ENCODE measurements at places on chromosomes 11 and 22.

- DNase-seq = no peak
These were observed 62.7 kb upstream of the LINC01488 start for GRCh38 chr11:69418576-69419296.

DNA sequence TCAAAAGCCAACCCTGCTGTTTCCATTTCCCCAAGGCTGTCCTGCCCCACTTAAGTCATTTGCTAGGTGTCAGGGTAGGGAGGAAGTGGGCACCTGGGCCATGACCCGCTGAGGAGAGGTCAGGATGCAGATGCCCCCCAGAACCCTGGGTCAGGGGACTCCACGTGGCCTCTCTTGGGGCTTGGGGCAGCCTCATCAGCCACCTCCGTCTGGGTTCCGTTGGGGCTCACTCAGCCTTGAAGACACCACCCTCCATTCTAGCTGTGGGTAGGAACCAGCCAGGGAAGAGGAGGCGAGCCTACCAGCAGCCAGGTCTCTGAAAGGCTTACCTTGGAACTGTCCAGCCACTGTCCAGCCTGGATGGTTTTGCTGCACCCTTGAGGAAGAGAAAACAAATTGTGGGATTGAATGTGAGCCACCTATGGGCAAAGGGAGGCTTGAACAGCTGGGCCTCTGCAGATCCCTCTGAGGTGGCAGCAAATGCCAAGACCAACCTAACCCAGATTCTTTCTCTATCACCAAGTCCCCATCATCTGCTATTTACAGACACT, 2.5 kb downstream of the APOL4 start:
- DNase-seq = no peak

DNA sequence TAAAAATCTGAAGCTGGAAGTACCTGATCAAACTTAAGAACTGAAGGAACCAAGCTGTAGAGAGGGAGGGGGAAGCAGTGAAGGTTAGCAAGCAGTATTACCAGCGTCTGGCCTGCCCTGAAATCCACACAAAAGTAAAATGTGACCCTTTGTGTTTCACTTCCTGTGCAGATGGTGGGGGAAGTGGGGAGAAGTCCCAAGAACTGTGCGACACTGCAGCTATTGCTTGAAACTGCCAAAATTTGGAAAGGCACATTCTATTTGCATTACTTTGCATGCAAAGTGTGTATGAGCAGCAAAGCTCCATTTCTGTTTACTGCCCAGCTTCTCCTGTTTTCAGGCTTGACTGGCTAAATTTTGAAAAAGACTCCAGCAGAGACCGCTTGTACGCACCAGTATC, 72.1 kb upstream of the BMAL1 start:
- DNase-seq = no peak

GRCh38 chr11:46119352-46120216, 1.7 kb downstream of the PHF21A start:
- DNase-seq = peak; percentile 65

DNA sequence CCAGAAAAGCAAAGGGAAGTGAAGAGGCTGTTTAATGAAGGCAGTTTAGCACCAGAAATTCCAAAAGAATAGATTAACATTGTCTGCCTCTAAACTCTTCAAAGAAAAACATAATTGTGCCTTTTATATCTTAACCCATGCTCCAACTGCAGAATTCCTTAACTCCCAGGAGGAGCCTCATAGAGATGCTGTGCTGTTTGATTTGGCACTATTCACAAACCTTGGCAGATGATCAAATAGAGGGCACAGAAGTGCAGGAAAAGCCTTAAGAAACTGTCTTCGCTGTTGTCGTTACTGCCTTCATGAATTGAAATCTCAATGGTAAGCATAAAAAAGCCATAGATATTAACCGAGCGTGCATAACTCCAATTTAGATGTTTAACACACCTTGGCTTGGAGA, 124.1 kb upstream of the MPPED2 start:
- no peak for DNase-seq

GRCh38 chr22:19994851-19995610, 21.6 kb downstream of the ARVCF start:
- DNase-seq = no peak

DNA sequence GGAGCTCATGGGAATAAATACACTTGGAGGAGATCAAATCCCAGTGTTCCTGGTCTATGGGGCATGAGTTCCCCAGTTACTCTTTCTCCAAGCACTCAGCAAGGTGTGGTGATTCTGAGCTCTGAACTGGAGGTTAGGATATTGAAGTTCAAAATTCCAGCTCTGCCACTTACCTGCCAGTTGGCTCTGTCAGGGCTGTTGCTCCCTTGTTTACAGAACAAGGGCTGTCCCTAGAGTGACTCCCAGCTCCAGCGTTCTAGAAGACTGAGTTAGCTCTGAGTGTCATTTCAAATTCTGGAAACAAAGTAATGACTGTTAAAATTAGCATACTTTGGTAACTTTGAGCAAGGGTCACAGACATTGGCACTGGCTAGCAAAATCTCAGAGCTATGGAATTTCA, 69.7 kb upstream of the ZBED5 start:
- no peak for DNase-seq

- DNase-seq = no peak
These were observed 29.2 kb upstream of the SCN3B start for GRCh38 chr11:123683428-123684170.

GRCh38 chr11:73404048-73404447, 27.8 kb downstream of the RELT start:
- no peak for DNase-seq

- DNase-seq = no peak
These were observed 135.4 kb downstream of the OSBP2 start for GRCh38 chr22:30829901-30830550.

- DNase-seq = no peak
These were observed 30.4 kb downstream of the SLC22A12 start for GRCh38 chr11:64621283-64622019.

DNA sequence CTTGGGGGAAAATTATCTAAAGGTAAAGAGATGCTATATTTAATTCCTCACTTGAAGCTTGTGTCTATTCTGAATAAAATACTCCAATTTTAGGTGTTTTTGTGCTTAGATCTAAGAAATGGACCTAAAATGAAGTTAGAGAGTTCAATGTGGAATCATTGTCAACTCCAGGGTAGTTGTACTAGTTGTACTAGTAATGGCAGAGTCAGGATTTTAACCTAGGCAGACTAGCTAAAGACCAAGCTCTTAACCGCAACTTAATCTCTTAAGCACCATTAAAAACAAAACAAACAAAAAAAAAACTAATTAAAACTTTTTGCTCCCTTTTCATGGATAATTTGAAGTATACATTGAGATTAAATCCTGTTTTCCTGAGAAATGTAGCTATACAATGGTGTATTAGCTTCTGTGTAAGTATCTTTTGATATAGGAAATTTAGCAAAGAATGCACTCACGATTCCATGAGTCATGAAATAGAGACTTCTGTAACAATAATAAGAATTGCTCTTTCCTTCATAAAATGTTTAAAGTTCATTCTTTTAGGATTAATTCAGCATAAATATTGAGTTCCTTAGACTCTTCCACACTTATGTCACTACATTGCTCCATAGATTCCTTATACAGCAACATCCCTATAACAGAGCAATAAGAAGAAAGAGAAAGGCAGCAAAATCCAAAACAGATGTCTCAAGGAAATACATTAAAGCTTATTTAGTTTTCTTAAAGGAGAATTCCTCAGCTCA, 26.5 kb upstream of the SOX6 start:
- DNase-seq = no peak

GRCh38 chr11:116862951-116863350, 25.5 kb upstream of the APOA1 start:
- no peak for DNase-seq

- DNase-seq = no peak
These were observed 3.6 kb downstream of the TRABD start for GRCh38 chr22:50189184-50189848.

- no peak for DNase-seq
These were observed 37.1 kb upstream of the NNMT start for GRCh38 chr11:114259124-114259526.

- no peak for DNase-seq
These were observed 19.1 kb upstream of the SCARF2 start for GRCh38 chr22:20456722-20457076.

DNA sequence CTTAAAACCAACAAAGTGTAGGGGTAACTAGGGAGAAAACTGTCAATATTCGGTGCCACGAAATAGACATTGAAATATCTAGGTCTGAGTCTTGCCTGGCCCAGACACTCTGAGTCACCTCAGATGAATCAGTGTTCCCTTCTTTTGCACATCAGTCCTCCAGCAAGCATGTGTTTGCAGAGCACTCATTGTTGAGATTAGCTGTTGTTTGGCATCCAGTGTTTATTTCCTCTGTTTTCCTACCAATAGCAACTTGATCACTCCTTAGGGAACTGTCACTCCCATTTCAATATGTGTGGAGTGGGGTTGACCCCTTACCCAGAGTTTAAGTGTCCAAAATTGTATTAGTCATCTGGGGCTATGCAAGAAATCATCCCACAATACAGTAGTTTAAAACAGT, 4.7 kb upstream of the ASCC2 start:
- DNase-seq = no peak

GRCh38 chr11:47272706-47273105, 2.8 kb downstream of the MADD start:
- DNase-seq = no peak

GRCh38 chr11:82174610-82175009, 559.1 kb downstream of the FAM181B start:
- DNase-seq = no peak

- no peak for DNase-seq
These were observed 8.5 kb upstream of the TMPRSS4 start for GRCh38 chr11:118068206-118068944.

- DNase-seq = no peak
These were observed 14.5 kb downstream of the HSPA8 start for GRCh38 chr11:123047266-123047946.

- no peak for DNase-seq
These were observed 35.4 kb upstream of the INCENP start for GRCh38 chr11:62088331-62088933.

GRCh38 chr22:24952837-24953383, 394 bp downstream of the KIAA1671 start:
- DNase-seq = no peak

GRCh38 chr11:2569321-2569721, 124.5 kb downstream of the KCNQ1 start:
- no peak for DNase-seq

- no peak for DNase-seq
These were observed 67.2 kb upstream of the MTMR2 start for GRCh38 chr11:95991101-95991500.

DNA sequence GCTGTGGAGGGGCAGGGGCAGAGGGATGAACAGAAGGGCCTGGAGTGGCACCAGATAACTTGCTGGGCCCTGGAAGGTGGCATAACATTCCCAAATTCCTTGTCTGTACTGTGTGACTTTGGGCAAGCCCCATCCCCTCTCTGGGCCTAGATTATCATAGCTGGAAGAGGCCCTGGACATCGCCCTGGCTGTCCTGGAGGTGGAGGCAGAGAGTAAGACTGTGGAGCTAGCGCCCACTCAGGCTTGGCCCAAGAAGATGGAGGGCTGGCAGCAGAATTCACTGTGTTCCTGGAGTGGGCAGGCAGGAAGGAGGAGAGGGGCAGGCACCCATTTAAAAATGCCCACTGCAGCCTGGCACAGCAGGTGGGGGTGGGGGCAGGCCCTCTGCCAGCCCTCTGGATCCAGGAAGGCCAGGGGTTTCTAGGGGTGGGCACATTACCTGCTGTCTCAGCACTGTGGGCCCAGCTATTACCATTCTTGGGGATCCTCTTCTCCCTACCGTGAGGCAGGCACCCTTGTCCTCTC, 22.6 kb downstream of the ARHGEF17 start:
- DNase-seq = no peak

DNA sequence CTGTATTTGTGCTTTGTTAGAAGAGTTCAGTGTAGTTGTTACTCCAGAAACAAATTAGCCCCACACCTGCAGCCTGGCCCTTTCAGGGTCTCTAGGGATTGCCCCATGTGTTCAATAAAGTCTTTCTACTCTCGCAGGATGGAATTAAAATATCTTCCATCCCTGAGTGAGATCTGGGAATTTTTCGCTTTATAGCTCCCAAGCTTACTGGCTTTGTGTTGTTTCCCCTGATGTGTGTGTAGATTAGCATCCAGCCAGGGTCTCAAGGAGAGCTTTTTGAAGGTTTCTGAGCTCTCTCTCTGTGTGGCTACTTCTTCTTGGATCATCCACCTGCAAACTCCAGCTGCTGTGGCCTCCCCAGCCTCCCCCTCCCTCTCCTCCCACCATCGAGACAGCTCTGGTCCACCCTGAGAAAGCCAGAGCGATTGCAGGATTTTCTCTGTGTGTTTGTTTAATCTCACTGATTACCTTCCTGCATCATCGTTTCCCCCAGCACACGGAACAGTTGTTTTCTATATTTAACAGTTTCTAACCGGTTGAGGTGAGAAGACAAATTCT, 553.5 kb downstream of the TBC1D22A start:
- no peak for DNase-seq

DNA sequence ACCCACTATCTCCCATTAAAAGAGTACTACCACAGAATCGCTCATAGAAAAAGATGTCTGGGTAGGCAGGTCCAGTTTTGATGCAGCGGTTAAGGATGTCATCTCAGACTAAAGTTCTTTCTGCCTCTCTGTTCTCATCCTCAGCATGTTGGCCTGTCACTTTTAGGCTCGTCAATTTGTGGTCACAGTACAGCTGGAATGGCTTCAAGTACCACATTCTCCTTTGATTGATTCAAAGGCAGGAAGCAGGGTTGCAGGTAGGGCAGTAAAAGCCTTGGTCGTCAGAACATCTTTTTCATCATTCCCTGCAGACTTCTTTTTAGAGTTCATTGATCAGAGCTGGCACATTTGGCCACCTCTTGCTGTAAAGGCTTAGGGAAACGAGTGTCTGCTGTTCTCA, 28.7 kb downstream of the SDHD start:
- no peak for DNase-seq

- no peak for DNase-seq
These were observed 105.4 kb upstream of the TIMP3 start for GRCh38 chr22:32696089-32696488.

GRCh38 chr11:84243629-84244263, 957.6 kb upstream of the CCDC90B start:
- DNase-seq = no peak

- no peak for DNase-seq
These were observed 33.1 kb upstream of the CBX7 start for GRCh38 chr22:39185601-39186012.

- no peak for DNase-seq
These were observed 102.2 kb upstream of the NNMT start for GRCh38 chr11:114193730-114194679.

Data from CD8-positive, alpha-beta memory T cell (primary cell).